ENCODE measurements at places on chromosomes 4 and X.

GRCh38 chr4:7821245-7822136, 118.2 kb downstream of the AFAP1 start:
- DNase-seq: no peak

- DNase-seq: no peak
Observed at GRCh38 chr4:33941854-33942253, 2302.5 kb downstream of the ARAP2 start.

- DNase-seq: no peak
Observed at GRCh38 chrX:25020905-25021449, 5.2 kb upstream of the ARX start.

DNA sequence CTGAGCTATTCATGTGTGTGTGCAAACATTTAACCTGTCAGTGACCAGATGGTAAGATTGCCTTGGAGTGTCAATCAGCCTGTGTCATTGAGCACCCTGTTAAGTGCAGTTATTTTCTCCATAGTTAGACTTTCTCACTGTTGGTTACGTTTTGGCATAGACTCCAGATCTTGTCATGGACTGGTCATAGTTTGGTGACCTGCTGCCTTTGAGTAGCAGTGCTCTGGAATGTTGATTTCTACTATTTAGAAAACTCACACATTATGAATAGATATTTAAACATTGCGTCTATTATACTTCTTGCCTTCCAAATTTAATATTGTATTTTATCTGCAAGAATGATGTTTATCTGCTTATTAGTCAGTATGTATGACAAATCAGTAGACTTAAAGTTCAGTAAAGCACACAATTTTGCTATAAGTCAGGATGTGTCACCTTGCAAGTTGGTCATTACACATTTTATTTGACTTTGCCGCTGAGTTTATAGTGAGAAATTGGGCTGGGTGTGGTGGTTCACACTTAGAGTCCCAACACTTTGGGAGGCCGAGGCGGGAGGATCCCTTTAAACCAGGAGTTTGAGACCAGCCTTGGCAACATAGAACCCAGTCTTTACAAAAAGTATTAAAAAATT, 42.4 kb downstream of the KIAA0232 start:
- DNase-seq: no peak

DNA sequence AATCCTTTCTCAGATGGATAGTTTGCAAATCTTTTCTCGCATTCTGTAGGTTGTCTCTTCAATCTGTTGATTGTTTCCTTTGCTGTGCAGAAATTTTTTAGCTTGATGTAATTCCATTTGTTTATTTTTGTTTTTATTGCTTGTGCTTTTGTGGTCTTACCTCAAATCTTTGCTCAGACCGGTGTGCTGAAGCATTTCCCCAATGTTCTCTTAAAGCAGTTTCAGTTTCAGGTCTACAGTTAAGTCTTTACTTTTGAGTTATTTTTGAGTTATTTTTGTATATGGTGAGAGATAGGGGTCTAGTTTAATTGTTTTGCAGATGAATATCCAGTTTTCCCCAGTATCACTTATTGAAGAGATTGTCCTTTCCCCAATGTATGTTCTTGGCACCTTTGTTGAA, 18.2 kb upstream of the SLC25A14 start:
- DNase-seq: no peak
